ENCODE measurements at places on chromosomes 2 and 18.

DNA sequence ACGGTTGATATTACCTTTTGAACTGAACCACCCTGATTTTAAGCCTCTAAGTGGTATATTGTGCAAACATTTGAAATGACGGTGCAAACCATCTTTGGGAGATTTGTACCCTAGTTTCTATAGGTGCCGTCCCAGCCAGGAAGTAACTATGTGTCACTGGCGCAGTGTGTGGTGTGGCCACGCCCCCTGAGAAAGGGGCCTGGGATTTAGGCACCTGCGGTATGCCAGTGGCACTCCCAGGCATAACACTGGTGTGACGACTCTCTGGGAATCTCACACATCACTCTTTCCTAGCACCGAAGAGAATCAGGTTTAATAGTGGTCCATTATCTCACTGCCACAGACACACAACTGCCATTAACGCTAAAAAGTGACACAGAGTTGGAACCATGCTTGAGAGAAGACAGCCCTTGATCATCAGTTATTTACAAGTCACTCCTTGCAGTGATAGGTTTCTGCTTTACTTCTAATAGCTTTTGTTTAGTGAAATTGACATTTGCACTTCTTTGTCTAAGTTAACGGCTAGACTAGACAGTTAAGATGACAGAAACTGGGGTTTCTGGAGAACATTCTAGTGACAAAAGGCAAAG lies 11.1 kb downstream of the AQP4 start:
- no peak for DNase-seq

DNA sequence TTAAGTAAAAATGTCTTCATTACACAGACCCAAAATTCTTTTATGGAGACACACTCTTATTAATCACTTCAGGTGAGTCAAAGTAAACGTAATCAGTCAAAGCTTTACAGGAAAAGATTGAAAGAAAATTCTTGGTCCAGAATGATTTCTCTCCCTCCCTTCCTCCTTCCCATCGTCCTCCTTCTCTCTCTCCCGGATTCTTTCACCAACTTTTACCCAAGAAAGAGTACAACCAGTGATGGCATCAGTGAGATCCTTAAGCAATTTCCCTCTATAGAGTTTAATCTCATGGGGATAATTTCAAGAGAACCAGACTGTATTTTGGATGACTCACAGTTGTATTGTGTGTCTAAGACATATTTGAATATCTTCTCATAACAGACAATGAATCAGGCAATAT lies 258.1 kb downstream of the ALK start:
- DNase-seq = no peak

- DNase-seq = no peak
These were observed 6.2 kb downstream of the PRKD3 start for GRCh38 chr2:37318401-37318800.

DNA sequence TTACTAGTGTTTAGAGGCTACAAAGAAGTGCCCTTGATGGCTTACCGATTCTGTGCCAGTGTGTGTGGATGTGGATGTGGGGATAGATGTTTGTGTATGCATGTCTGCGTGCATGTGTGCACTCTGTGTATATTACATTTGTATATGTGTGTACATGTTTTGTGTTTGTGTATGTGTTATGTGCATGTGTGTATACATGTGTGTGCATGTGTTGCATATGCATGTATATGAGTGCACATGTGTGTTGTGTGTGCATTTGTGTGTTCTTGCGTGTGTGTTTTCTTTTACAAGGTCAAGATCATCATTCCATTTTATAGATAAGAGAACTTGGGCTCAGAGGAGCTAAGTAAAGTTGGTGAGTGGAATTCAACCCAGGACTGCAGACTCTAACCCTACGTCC lies 217.1 kb upstream of the PID1 start:
- DNase-seq = no peak

- DNase-seq = no peak
These were observed 129.0 kb downstream of the SOCS6 start for GRCh38 chr18:70417847-70418246.

DNA sequence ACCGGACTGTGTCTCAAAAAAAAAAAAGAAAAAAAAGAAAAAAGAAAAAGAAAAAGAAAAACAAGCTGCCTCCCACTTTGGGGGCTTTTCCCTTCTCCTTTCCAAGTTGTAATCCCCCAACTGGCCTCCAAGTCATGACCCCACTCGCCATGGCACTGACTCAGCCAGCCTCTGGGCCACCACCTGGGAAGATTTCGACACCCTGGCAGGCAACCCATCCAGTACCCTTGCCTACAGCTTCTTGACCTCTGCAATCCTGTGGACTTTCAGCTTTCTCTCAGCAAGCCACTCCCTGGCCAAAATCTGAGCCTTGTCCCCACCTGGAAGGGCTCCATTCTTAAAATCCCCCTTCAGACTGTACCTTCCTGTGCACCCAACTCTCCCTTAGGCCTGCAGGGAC lies 22.3 kb upstream of the FOSL2 start:
- no peak for DNase-seq

DNA sequence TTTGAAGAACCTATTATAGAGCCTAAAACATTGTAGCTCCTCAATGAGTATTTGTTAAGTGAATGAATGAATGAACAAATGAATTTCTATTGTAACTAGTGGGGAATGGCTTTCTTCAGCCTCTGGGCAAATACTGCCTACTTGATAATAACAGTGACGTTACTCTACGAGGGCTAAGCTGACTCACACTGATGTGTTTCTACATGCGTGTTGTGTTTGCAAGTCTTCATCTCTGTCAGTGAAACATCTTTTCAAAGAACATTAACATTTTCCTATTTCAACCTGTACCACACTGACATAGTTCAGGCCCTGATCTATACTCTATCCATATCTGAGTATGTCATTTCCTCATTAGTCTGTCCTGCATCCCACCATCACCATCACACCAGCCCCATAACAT lies 319.9 kb upstream of the ACVR2A start:
- DNase-seq = no peak

DNA sequence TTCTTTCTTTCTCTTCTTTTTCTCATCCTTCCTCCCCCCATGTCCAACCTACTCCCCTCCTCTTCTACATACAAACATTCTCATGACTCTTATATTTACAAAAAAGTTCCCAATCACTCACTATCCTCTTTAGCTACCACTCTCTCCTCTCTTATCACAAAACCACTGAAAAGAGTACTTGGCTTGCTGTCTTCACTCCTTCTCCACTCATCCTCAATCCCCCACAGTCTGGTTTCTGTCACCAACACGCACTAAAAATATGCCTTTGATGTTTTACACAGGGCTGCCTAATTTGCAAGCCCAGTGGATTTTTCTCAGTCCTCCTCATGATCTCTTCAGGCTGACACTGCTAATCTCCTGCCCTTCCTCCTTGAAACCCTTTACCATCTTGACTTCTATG lies 159.5 kb downstream of the TNS1 start:
- DNase-seq = no peak

GRCh38 chr2:205657579-205657978 lies 24.7 kb upstream of the NRP2 start:
- no peak for DNase-seq

GRCh38 chr18:59909289-59910036 lies 9.7 kb downstream of the PMAIP1 start:
- no peak for DNase-seq

GRCh38 chr2:127577208-127577475 lies 41.7 kb downstream of the MYO7B start:
- no peak for DNase-seq

GRCh38 chr2:174688079-174688478 lies 76.2 kb downstream of the CHRNA1 start:
- DNase-seq = no peak

GRCh38 chr2:76075126-76075525 lies 364.4 kb upstream of the GCFC2 start:
- no peak for DNase-seq

- DNase-seq = no peak
These were observed 4.4 kb downstream of the IHH start for GRCh38 chr2:219056176-219056895.

GRCh38 chr2:111898703-111899514 lies 502 bp downstream of the MERTK start:
- DNase-seq = no peak

DNA sequence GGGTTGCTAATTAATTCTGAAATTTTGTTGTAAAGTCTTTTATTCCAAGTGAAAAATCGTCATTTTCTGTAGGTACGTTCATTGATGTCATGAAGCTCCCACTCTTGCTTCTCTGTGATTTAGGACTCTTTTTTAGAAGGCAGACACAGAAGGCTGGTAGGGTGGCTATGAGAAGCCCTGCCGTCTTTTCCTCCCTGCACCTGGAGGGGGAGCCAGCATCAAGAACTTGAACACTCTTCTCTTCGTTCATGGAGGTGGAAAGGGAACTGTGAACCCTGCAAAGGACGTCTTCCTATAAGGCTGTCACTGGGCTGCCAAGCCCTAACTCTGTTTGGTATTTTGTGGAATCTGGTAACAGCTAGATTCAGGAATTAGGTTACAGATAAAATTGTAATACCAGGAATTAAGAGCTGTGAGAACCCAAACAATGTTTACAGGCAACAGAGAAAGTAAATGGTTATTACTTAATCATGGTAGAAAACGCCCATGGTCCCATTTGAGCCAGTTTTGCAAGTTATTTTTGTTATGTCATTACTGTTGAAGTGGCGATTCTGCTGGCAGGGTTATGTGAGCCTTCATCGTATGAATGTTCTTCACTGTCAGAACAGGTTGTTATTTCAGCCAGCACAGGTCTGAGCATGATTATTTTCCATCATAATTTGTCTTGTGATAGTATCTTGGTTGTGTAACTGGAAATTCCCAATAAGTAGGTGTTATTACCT lies 112.2 kb downstream of the OSBPL6 start:
- no peak for DNase-seq

DNA sequence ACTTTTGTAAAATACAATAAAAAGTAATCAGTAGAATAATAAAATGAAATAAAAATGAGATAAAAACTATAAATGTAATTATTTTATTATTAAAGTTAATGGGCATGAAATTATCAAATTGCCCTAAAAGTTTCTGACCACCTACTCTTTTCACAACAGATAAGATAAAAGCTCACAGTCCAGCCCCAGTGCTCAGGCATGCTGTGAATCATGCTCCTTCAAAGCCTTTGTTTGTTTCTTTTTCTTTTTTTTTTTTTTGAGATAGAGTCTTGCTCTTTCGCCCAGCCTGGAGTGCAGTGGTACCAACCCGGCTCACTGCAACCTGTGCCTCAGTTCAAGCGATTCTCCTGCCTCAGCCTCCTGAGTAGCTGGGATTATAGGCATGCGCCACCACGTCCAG lies 181.7 kb downstream of the ANKRD44 start:
- no peak for DNase-seq

- DNase-seq = no peak
These were observed 118.0 kb downstream of the DTNA start for GRCh38 chr18:34828093-34828492.

GRCh38 chr2:19833978-19834377 lies 67.8 kb downstream of the TTC32 start:
- DNase-seq = no peak

GRCh38 chr18:12336887-12337286 lies 28.8 kb downstream of the TUBB6 start:
- no peak for DNase-seq

DNA sequence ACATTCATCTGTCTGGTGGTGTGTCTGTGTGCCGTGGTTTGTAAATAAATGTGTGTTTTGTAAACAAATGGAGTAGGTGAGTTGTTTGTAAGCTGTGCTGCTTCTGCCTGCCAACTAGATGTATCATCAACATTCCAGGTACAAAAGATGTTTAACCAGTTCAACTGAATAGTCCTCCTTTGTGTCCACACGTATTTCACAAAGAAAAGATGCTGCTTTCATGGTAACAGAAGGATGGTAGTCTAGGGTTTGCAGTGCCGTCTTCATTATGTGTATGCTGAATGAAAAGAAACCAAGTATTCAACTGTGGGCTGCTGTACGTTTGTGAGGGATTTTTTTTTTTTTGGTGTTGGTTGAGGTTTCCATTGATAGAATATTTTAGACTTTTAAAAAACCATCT lies 72.1 kb downstream of the CAMKMT start:
- DNase-seq = no peak

GRCh38 chr2:239767021-239767905 lies 257.9 kb downstream of the NDUFA10 start:
- DNase-seq = no peak

DNA sequence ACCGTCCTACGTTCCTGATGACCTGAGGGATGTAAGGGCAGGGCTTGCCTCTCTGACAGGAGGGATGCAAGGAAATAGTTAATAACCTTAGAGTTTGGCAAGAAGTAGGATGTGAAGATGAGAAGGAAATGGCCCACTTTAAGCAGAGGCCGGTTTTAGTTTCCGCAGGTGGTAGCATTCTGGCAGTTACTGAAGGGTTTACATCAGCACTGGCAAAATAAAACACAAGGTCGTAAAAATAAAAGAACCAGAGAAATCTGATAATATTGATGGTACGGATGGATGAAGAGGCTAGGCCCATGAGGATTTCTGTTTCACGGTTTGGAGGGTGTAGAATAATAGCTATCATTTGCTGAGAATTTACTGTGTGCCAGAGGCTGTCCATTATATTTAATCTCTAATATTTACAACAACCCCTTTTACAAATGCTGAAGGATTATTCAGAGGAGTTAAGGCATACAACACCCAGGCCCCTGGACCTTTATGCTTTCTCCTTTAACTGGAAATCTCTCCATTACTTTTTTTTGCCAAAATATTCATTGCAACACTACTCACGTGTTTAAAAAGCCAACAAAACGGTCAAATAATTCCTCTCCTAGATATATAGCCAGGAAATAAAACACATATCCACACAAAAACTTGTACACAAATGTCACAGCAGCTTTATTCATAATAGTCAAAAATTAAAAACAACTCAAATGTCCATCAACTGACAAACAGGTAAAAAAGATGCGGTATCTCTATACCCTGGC lies 28.5 kb downstream of the DAPL1 start:
- DNase-seq = no peak

GRCh38 chr2:1147873-1148612 lies 197.4 kb downstream of the SNTG2 start:
- DNase-seq = no peak

- no peak for DNase-seq
These were observed 4.8 kb downstream of the VWA3B start for GRCh38 chr2:98091738-98092137.

DNA sequence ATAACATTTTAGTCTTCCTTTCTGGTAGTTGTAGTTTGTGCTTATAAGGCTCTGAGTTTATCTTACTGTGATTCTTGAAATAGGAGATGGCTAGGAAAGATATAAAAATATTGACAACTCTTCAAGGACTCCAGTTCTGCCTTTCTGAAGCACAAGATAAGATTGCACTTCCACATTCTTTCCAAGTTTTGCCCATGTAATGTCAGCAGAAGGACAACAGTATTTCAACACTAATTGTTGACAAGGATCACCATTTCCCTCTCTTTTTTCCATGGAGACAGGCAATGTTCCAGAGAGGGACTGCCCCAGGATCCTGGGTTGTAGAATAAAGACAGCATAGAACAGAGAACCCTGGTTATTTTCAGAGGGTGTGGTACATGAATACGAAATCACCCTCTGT lies 279.1 kb upstream of the CNTNAP5 start:
- DNase-seq = no peak

DNA sequence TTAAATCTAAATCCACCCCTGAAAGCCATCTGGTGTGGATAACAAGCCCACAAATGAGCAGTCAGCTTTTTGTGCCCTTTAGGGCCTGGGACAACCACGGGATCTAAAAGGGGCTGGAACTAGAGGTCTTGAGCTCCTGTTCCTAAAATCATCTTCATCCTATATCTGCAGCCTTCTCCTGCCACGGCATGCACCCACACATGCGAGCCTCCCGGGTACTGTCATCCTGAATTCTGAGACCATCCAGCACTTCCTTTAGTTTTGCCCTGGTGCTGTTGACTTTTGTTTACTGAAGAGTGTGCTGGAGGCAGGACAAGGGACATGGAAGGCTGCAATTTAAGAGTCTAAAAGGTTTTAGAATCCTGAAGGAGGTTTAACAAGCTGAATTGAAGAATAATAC lies 183.2 kb downstream of the FAM210A start:
- no peak for DNase-seq

All from stimulated activated CD8-positive, alpha-beta memory T cell treated with anti-CD3 and anti-CD28 coated beads, Interleukin-2, amount 100 ng/mL, for 1 hour (primary cell).